ENCODE measurements at places on chromosomes 1 and 21. TPM values are rescaled to one million over a fixed set of nuclear protein-coding genes. Genes with fewer than 3 reads are reported as not detected.

Gene IL22RA1
- 0.46 TPM for polyA plus RNA-seq

Gene ILF2
- 312 TPM for polyA plus RNA-seq

Gene PLA2G2C
- polyA plus RNA-seq = 0.06 TPM

Gene COL16A1
- polyA plus RNA-seq = 104 TPM

Gene PGLYRP4
- polyA plus RNA-seq = not detected

Gene CELA3B
- 0.47 TPM for polyA plus RNA-seq

Gene STK40
- 29.9 TPM for polyA plus RNA-seq

Gene NBPF6
- not detected for polyA plus RNA-seq

Gene MFAP2
- polyA plus RNA-seq = 418 TPM

Gene KRTAP13-2
- not detected for polyA plus RNA-seq

Gene OR2T11
- not detected for polyA plus RNA-seq

Gene GRIK3
- polyA plus RNA-seq = 1.00 TPM

Gene SPRR5
- polyA plus RNA-seq = not detected

Gene CFAP107
- polyA plus RNA-seq = 3.0 TPM

Gene CLCA2
- polyA plus RNA-seq = 0.21 TPM

Gene LEPR
- polyA plus RNA-seq = 21.6 TPM

Gene ARMH1
- polyA plus RNA-seq = 6.3 TPM

Gene FCER1G
- 14.3 TPM for polyA plus RNA-seq

Gene B3GALT2
- polyA plus RNA-seq = 14.0 TPM

Gene TAF5L
- 18.6 TPM for polyA plus RNA-seq

Gene SRSF10
- 296 TPM for polyA plus RNA-seq

Gene LCE7A
- polyA plus RNA-seq = not detected

Gene COX20
- polyA plus RNA-seq = 102 TPM

Gene MX1
- 11.3 TPM for polyA plus RNA-seq

Gene CLEC20A
- polyA plus RNA-seq = 0.18 TPM

Gene ARHGEF11
- 40.2 TPM for polyA plus RNA-seq

Gene KRTAP7-1
- not detected for polyA plus RNA-seq

Gene LAMTOR2
- 45.1 TPM for polyA plus RNA-seq

Gene TMPRSS15
- 0.04 TPM for polyA plus RNA-seq

Gene CLIC6
- polyA plus RNA-seq = 44.8 TPM

Gene NAV1
- 19.8 TPM for polyA plus RNA-seq

Gene CD1E
- not detected for polyA plus RNA-seq

Gene SH2D1B
- 0.56 TPM for polyA plus RNA-seq

Gene SPRR3
- polyA plus RNA-seq = not detected

Gene RPS8
- polyA plus RNA-seq = 3,551 TPM

Gene CDCP2
- 0.06 TPM for polyA plus RNA-seq

Gene FAM3B
- polyA plus RNA-seq = 11.3 TPM

Gene PRPF38B
- polyA plus RNA-seq = 89.2 TPM

Gene MTMR11
- polyA plus RNA-seq = 32.0 TPM

Gene C1QTNF12
- polyA plus RNA-seq = 0.48 TPM

Gene UBXN10
- polyA plus RNA-seq = 4.5 TPM

Gene CFHR3
- polyA plus RNA-seq = 1.1 TPM

Gene USH2A
- 0.06 TPM for polyA plus RNA-seq

Gene HEYL
- 39.2 TPM for polyA plus RNA-seq

Gene KCNQ4
- polyA plus RNA-seq = 1.1 TPM

Gene HHAT
- 11.5 TPM for polyA plus RNA-seq

Gene FLG2
- polyA plus RNA-seq = 0.06 TPM

Gene CRYAA
- not detected for polyA plus RNA-seq

Gene STUM
- 2.3 TPM for polyA plus RNA-seq

Gene SPRR4
- polyA plus RNA-seq = not detected

Gene RNU1-2
- not detected for polyA plus RNA-seq

Gene LCE3D
- not detected for polyA plus RNA-seq

Measured in right lung (tissue), 10 donors.